ENCODE measurements at places on chromosomes 12 and 14. TPM values are rescaled to one million over a fixed set of nuclear protein-coding genes. Genes with fewer than 3 reads are reported as not detected.

OAS2 gene
- total RNA-seq: 0.30 TPM

SLC5A8 gene
- not detected for total RNA-seq

DHRS4 gene
- total RNA-seq: 32.4 TPM

COL2A1 gene
- total RNA-seq: 0.18 TPM

CISTR gene
- not detected for total RNA-seq

DENND5B gene
- total RNA-seq: 15.7 TPM

KCNMB4 gene
- total RNA-seq: 2.7 TPM

PRIMA1 gene
- not detected for total RNA-seq

HOXC12 gene
- not detected for total RNA-seq

SOX5 gene
- total RNA-seq: 6.2 TPM

MVK gene
- 17.5 TPM for total RNA-seq

CLEC4C gene
- total RNA-seq: not detected

E2F7 gene
- 2.4 TPM for total RNA-seq

TAS2R14 gene
- total RNA-seq: 4.2 TPM

B3GNT4 gene
- total RNA-seq: 0.65 TPM

COCH gene
- total RNA-seq: not detected

FAR2 gene
- 0.89 TPM for total RNA-seq

EPYC gene
- total RNA-seq: not detected

OVCH1 gene
- not detected for total RNA-seq

KIF5A gene
- 0.59 TPM for total RNA-seq

TECPR2 gene
- 14.6 TPM for total RNA-seq

SRRM4 gene
- total RNA-seq: not detected

SERPINA1 gene
- total RNA-seq: 0.30 TPM

KLRC3 gene
- total RNA-seq: not detected

RPS6KA5 gene
- total RNA-seq: 0.30 TPM

SLC24A4 gene
- total RNA-seq: not detected

GUCY2C gene
- total RNA-seq: not detected

SERPINA12 gene
- not detected for total RNA-seq

C1S gene
- total RNA-seq: 431 TPM

NFYB gene
- 30.5 TPM for total RNA-seq

NANOG gene
- not detected for total RNA-seq

PAPLN gene
- 4.2 TPM for total RNA-seq

CLEC4E gene
- not detected for total RNA-seq

INSM2 gene
- not detected for total RNA-seq

MANSC1 gene
- total RNA-seq: 0.65 TPM

GLT8D2 gene
- 29.2 TPM for total RNA-seq

TPH2 gene
- total RNA-seq: not detected

TMCC3 gene
- total RNA-seq: 5.9 TPM

RPGRIP1 gene
- not detected for total RNA-seq

MYH6 gene
- total RNA-seq: not detected

MAP3K9 gene
- total RNA-seq: 1.4 TPM

ASB2 gene
- 4.2 TPM for total RNA-seq

PLBD1 gene
- total RNA-seq: 1.2 TPM

CIDEB gene
- total RNA-seq: 0.59 TPM

ZC2HC1C gene
- 0.89 TPM for total RNA-seq

RITA1 gene
- total RNA-seq: 18.5 TPM

TMEM229B gene
- total RNA-seq: 2.4 TPM

C1QL4 gene
- total RNA-seq: not detected

CLEC1A gene
- total RNA-seq: not detected

IRF9 gene
- 30.5 TPM for total RNA-seq

DLK1 gene
- total RNA-seq: under 0.01 TPM

OTX2 gene
- not detected for total RNA-seq

TAC3 gene
- total RNA-seq: not detected

RHOJ gene
- 4.2 TPM for total RNA-seq

REP15 gene
- total RNA-seq: 5.0 TPM

FAM186B gene
- total RNA-seq: 0.09 TPM

SYT1 gene
- 9.8 TPM for total RNA-seq

JDP2 gene
- total RNA-seq: 81.1 TPM

ADAMTS20 gene
- 0.14 TPM for total RNA-seq

LMNTD1 gene
- 0.51 TPM for total RNA-seq

Data from smooth muscle cell of the umbilical artery (primary cell).